ENCODE measurements at places on chromosomes 7 and 10.

- no peak for DNase-seq
These were observed 129.0 kb upstream of the ODAD2 start for GRCh38 chr10:28127881-28128280.

- no peak for DNase-seq
These were observed 5.2 kb upstream of the RASGEF1A start for GRCh38 chr10:43272030-43272429.

DNA sequence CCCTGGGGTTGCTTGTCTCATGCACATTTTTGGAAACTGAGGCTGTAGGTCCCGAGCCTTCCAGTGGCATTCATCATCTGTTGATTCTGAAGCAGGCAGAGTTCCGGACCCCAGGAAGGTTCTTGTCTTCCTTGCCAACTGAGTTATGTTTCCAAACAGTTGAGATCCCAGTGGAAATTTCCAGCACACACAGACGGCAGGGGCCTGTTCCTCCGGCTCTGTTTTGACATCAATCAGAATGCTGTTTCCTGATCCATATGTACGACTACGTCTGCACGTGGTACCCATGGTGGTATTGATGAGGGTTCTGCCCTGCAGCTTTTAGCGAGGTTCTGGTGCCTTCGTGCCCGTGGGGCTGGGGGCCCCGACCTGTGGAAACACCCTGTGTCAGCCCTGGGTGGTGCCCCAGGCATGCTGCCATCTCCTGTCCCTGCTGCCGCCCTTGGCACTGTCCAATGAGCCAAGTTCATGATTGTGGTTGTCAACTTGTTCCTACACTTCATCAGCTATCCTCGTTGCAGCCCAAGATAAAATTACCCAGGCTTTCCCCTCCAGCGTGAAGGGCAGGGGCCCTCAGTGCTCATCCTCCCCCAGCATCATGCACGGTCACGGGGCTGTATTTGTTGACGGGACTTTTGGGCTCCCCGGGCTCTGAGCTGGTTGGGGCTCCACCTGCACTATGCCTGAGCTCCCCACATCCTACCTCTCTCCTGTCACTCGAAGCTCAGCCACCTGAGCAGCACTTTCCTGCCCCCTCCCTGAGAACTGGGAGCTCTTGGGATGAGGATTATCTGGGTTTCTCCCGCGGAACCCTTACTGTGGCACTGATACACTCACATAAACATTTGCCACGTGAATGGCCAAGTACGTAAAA is 7.8 kb upstream of the DPYSL4 start:
- no peak for DNase-seq

DNA sequence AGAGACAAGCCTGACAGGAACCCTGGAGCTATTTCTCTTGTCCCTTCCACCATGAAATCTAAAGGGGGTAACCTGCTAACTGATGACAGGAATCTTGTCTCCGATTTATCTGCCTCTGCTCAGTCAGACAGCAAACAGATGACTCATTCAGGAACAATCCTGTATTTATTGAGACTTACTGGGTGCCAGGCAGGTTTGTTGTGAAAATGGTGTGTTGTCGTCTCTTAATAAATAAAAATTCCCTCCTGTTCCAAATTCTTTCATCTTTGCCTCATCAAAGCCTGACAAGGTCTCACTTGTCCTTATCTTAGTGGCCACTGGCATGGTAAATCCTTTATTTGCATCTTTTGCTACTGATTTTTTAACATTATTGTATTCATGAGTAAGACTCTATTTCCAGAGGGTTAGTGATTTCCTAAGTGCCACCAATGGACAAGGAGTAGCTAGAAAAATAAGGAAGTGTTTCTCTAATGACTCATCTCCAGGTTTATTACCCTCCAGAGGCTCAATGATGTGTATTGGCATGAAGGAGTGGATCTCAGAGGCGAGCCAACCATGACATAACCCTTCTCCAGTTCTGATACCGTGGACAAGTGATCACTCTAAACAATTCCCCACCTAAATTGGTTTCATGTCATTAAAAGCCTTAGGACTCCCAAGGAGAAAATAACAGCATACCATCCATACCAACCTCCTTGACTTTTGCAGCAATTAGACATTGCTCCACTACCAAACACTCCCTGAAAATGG is 724.0 kb downstream of the GRID1 start:
- no peak for DNase-seq

DNA sequence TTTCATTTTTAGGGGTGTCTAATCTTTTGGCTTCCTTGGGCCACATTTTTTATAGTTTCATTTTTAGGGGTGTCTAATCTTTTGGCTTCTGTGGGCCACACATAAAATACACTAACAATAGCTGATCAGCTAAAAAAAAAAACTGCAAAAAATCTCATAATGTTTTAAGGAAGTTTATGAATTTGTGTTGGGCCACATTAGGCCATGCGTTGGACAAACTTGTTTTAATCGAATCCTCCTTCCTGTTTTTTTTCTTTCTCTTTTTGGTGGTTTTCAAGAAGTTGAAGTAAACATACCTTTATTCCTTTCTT is 37.4 kb downstream of the ZNRF2 start:
- no peak for DNase-seq

- no peak for DNase-seq
These were observed 124.7 kb upstream of the CTBP2 start for GRCh38 chr10:125284875-125285597.

DNA sequence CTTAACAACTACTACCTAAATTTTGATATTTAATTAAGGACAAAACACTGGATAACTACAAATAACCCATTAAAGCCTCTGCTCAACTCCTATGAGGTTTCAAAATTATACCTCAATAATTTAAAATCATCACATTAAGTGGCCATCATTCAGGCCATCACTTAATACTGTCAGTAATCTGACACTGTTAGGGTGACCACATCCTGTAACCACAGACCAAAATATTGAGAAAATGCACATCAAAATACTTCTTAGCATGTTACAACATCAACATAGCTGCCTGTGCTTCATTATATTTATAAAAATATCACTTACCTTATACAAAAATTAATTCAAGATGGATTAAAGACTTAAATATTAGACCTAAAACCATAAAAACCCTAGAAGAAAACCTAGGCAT is 23.3 kb downstream of the SEM1 start:
- DNase-seq, result no peak

DNA sequence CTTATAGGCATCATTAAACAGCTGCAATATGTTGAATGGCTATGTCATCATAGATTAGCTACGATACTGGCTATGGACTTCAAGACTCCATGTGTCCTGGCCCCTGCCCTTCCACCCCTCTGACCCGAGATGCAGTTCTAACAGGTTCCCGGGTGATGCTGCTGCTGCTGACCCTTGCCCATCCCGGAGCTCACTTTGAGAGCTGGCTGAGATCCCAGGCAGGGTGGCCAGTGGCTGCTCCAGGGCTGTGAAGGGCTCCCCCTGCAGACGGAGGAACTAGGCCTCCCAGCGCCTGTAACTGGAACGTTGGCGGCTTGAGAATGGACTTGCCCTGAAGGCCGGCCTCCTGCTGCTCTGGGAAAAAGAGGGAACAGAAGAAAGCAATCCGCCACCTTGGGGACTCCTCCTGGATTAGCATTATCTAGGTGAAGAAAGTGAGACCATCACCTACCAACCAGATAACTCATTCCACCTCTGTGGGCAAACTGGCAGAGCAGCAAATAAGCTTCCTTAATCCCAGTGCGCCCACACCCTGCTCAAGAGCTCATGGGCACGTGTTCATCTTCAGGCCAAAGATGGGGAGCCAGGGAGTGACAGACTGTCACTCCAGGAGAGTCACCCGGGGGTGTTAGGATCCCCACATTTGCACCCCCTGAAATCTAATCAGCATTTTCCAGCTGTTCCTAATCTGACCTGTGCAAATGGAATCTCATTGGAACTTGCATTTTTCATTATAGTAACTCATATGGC is 56.8 kb downstream of the PARP12 start:
- peak; percentile 72 for DNase-seq

DNA sequence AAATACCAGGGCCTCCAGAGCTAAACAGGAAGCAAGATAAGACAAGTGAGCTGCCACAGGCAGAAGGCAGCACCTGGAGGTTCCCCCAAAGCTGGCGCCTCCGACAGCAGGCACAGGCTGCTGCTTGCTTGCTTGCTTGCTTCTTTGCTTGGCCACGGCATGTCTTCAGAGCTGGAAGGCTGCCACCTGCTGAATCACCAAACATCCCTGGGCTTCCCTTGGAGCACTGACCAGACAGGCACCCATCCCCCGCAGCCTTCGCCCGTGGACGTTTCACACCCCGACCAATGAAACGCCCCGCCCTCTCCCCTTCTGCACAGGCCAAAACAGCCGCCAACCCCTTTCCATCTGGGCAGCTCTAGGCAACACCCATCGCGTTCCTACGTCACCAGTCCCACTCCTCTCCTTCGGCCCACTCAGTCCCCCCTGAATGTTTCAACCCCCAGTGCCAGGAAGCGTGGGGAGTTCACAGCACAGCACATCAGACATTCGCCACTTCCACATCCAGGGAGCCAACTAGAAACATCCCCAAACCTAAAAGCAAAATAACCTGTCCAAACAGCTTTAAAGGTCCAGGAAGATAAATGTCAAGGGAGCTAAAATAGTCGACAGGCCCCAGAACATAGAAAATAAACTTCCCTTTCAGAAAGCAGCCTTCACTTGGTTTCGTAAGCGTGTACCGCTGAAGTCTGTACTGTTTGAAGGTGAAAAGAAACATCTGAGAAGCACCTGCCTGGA is 1.6 kb downstream of the SGMS1 start:
- peak; percentile 72 for DNase-seq

DNA sequence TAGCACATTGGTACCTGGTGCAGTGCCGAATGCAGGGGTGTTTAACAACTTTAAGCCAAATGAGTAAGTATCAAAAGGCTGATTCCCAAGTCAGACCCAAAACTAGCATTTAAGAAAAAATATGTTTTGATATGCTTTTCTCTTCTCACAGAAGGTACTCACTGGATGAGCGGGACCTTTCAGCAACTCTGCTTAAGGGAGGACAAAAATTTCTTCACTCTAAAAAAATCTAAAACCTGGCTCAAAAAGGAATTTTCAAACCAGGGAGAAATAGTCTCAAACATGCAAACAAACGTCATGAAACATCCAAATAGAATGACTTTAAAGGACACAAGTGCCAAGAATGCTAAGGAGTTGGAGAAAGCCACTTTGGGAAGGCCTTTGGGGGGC is 962.1 kb downstream of the KCNMA1 start:
- DNase-seq, result no peak

DNA sequence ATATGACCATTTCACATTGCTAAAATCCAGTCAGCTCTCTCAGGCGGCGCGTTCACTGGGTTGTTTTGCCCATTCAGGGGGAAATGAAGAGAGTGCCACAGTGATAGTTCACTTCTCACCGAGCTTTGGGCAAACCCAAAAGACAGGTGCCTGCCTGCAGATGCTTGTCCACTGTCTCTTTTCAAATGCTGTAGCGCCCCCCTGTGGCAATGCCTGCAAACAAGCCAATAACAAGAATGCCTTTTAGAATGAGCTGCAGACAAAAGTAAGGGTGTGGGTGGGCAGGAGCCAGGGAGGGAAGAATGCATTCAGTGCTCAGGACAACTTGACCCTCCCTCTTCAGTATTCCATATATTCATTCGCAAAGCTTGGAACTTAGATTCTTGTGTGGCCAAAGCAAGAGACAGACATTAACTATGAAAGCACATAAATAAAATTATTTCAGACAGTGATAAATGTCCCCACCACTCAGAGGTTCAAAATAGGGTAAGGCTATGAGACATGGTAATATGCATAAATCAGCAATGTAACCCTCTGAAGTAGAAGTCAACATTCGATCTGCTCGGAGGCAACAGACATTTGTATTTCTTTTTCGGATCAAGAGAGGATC is 86.9 kb downstream of the JAZF1 start:
- DNase-seq, result peak; percentile 90

DNA sequence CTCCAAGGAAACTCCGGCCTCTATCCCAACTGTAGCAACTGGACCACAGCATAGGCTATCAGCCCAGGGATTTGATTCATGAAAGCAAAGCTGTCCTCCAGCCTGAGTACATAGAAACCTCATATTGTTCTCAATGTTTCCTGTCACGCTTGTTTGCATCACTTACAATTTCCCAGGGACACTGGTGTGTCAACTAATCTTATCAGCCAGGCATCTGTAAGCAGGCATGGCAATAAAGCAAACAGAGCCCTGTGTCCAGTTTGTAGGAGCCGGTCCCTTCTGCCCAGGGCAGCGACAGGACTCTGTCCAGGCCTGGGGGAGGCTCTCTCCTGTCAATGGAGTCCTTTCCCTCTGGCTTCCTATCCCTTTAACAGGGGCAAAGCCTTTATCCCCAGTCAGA is 23.0 kb upstream of the CDHR3 start:
- DNase-seq, result no peak

GRCh38 chr7:113657603-113658002 is 261.2 kb downstream of the PPP1R3A start:
- no peak for DNase-seq

- no peak for DNase-seq
These were observed 54.2 kb downstream of the TRIL start for GRCh38 chr7:28903730-28904577.

- no peak for DNase-seq
These were observed 170.9 kb upstream of the ASAH2 start for GRCh38 chr10:50422259-50422658.
